Heart left ventricle (tissue), 16 donors: ENCODE measurements at places on chromosomes 3 and 15. TPM values are rescaled to one million over a fixed set of nuclear protein-coding genes. Genes with fewer than 3 reads are reported as not detected.

DNA sequence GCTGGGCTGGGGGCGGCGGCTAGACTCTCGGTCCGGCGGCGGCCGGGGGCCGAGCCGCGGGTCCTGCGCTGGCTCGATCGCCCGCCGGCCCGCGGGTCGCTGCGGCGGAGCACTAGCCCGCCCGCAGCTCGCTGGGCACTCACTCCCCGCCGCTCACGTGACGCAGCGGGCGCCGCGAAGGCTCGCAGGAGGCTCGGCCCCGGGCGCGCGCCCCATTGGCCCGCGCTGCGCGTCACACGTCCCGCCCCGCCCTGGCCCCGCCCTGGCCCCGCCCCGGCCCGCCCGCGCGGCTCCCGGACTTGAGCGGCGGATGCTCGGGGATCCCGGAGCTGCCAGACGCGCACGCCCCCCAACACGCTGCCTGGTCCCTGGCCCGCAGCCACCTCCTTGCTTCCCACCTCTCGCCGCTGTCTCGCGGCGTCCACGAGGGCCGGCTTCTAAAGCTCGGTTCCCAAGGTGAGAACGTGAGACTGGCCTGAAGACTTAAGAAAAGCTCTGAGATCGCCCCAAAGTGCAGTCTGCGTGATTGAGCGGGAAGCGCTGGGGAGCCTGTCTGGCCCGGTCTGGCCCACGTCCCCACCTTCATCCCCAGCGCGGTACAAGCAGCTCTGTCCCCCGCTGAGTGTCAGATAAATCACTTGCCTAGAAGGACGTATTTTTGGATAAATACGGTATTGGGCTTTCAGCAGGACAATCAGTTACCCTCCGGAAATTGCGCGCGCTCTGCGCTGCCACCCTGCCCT lies at the start of gene KLF15:
TSS of gene KLF15 (minus strand) at position 114 of the 743 bp plus-strand sequence. CDS start 4,486 bp downstream, outside the sequence.
- peak within 1 kb of the TSS; percentile 62 for H3K4me3 ChIP-seq
- no peaks in the 10 kb centered on the region for H3K27me3 ChIP-seq
- peaks cover under 1% of the 10 kb centered on the region for H3K36me3 ChIP-seq
- H3K27ac ChIP-seq: peak within 1 kb of the TSS; percentile 92
- peak; percentile 90 for DNase-seq
- peaks cover 53% of the 10 kb centered on the region for H3K4me1 ChIP-seq

Gene NEK11
- total RNA-seq: 2.1 TPM

Gene EPB42
- not detected for total RNA-seq

Gene ECE2
- not detected for total RNA-seq

Gene SMAD3
- 16.3 TPM for total RNA-seq

- peaks cover 27% of the 10 kb centered on the region for H3K36me3 ChIP-seq
- H3K27ac ChIP-seq: no peak overlapping the region
- no peaks in the 10 kb centered on the region for H3K27me3 ChIP-seq
- H3K4me1 ChIP-seq: peaks cover 54% of the 10 kb centered on the region
- no peak overlapping the region for H3K4me3 ChIP-seq
Measured at GRCh38 chr3:119308355-119308754, 14.2 kb downstream of the ARHGAP31 start.

Gene UCN2
- total RNA-seq: 0.35 TPM

GRCh38 chr3:99410789-99411311 lies 227.5 kb upstream of the COL8A1 start:
- H3K4me3 ChIP-seq: no peak overlapping the region
- DNase-seq: no peak
- H3K27ac ChIP-seq: no peak overlapping the region
- peaks cover 2% of the 10 kb centered on the region for H3K4me1 ChIP-seq

Gene IGF1R
- total RNA-seq: 93.1 TPM

- H3K4me1 ChIP-seq: no peaks in the 10 kb centered on the region
- no peak overlapping the region for H3K27ac ChIP-seq
- no peak for DNase-seq
- H3K36me3 ChIP-seq: no peaks in the 10 kb centered on the region
- H3K4me3 ChIP-seq: no peak overlapping the region
Measured at GRCh38 chr3:61936344-61936937, 375.1 kb downstream of the PTPRG start.
